Fibroblast of villous mesenchyme (primary cell): ENCODE measurements at places on chromosomes 11 and 22. TPM values are rescaled to one million over a fixed set of nuclear protein-coding genes. Genes with fewer than 3 reads are reported as not detected.

The POTEH gene
- total RNA-seq: not detected in 2 replicates

The MMP1 gene
- 141 and 281 TPM in 2 replicates for total RNA-seq

The ARHGAP20 gene
- 4.2 and 7.3 TPM in 2 replicates for total RNA-seq

The OR52E8 gene
- not detected in 2 replicates for total RNA-seq

The MIOX gene
- total RNA-seq: 0.32 TPM in 1 of 2 replicates, not detected in the other
